ENCODE measurements at places on chromosomes 13 and 19.
A peak's percentile ranks its signal among the peaks of the same experiment; 100 is the strongest.

DNA sequence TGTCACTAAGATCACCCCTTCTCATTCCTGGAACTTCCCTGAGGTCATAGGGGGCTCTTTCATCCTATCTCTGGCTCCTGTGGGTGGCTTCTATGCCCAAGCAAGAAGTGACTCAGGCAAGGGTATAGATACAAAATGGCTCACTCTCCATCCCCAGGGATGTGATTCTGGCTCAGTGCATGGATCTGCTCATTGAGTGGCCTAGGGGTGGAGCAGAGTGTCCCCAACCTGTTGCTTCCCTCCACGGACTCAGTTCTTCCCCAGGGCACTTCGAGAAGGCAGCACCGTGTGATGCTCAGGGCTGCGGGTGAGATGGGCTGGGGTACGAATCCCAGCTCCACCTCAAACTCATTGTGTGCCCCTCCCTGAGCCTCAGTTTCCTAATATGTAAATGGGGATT is 136.4 kb downstream of the PTPRS start:
- DNase-seq: no peak

GRCh38 chr13:58239774-58240268 is 608.3 kb downstream of the PCDH17 start:
- DNase-seq: no peak

- no peak for DNase-seq
Measured at GRCh38 chr13:45255247-45255987, 54.6 kb upstream of the KCTD4 start.

- no peak for DNase-seq
Measured at GRCh38 chr19:19214159-19214490, 2.4 kb downstream of the NCAN start.

DNA sequence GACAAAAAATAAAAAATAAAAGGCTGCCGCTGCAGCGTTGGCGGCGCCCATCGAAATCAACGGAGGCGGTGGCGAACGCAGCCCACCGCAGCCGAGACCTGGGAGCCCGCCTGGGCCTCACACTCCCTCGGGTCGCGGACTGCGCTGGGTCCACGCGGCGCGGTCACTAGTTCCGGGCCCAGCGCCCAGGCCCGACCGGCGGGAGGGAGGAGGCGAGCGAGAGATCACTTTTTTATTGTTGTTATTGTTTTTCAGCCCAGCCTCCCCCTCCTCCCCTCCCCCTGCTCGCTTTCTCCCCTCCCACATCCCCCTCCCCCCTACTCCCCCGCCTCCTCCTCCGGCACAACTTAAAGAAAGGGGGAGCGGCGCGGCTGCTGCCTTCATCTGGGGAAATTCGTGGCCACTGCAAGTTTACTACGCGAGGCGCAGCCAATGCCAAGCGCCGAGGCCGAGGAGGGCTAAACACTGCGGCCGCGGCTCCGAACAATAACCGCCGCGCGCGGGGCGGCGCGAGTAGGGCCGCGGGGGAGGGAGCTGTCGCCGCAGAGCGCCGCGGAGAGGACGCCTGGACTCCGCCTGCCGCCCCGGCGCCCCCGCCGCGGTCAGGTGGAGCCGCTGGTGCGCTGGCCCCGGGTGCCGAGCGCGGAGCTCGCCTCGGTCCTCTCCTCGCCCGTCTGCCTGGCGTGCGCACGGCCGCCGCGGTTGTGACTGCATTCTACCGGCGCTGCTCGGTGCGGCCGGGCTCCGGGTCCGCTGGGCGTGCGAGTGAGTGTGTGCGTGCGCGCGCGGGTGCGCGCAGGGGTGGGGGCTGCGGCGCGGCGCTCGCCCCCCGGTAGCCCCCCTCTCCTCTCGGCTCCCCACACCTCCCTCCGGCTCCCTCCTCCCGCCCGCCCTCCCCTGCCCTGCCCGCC is 505 bp upstream of the ZIC2 start:
- DNase-seq: no peak

DNA sequence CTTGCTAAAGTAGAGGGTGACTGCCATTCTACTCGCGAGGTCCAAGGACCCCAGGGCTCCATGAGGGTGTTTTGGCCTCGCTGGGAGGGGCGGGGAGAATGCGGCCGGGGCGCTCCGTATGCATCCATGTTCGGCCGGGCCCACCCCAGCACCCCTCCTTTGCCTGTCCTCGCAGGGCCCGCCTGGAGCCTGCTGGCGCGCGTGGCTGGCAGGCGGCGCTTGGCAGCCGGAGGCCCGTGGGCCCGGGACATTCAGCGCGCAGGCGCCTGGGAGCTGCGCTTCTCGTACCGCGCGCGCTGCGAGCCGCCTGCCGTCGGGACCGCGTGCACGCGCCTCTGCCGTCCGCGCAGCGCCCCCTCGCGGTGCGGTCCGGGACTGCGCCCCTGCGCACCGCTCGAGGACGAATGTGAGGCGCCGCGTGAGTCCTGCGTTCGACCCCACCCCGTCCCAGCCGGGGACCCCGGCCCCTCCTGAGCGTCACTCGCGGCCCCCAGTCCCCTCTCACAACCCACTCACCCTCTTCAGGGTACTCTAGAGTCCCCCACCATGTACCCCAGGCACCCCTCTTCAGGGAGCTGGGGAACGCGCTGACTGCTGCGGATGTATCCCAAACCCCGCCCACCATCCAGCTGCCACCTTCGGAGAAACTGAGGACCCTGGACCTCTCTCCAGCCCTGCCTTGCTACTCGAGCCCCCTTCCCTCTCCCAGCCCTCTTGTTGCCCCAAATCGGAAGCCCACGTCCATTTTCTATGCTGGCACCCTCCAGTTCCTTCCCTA is 4.1 kb downstream of the DLL3 start:
- no peak for DNase-seq

DNA sequence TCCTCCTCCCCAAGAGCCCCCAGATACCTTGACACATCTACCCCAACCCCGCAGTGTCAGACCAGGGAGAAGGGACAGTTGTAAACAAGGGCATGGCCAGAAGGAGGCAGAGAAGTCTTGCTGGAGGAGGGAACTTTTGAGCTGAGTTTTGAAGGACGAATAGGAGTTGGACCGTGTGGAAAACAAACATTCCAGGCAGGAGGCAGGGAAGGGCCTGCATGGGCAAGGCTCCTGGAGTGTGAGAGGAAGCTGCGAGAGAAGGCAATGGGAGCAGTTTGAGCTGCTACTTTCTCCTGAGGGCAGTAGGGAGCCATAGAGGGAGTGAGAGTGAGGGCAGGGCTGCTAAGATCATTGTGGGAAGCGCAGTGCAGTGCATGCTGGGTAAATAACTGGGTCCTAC is 23.3 kb downstream of the IL12RB1 start:
- no peak for DNase-seq

DNA sequence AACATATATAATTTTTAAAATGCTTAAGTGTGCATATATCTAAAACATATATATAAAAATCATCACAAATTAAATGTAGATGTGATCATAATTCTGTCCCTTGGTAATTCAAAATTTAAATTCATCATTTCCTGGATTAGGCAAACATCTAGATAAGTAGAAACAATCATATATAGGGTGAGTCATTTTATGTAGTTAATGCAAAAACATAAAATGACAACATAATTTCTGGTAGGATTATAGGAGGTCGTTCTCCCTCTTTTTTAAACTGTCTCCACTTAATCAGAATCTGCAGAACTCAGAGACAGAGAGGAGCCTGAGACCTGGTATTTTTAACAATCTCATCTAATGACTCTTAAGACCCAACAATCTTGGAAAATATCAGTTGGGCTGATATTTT is 333.4 kb downstream of the KCTD12 start:
- no peak for DNase-seq

DNA sequence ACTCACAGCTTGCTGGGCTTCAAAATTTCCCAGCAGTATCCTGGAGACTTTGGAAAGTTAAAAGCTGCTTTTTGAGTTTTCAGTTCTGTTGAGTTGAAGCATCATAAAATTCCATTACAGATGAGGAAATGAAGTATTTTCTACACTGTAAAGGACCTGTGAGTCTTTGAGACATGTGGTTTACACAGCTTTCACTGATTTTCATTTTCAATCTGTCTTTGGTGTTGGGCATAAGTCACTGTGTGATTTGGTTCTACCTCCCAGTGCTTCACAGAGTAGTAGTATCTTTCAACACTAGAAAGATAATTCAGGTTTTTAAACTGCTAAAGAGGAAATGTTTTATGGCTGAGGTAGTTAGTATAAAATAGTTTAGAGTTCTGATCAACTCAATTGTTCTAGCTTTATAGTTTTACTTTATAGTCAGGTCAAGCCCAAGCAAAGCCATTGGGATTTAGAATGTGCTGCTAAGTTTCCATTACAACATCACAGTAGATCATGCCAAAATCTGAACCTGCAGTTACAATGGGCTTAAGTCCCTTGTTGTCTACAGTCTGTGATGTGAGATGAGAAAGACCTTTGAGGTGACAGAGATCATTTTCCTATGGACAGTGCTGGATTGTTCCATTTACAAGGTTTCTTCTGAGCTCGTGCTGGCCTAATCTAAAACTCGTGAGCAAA is 161.6 kb downstream of the FLT1 start:
- no peak for DNase-seq

GRCh38 chr19:19489804-19490204 is 25.5 kb downstream of the TSSK6 start:
- DNase-seq: no peak

- peak; percentile 47 for DNase-seq
Measured at GRCh38 chr19:5926641-5927440, 12.8 kb downstream of the CAPS start.

GRCh38 chr13:112444416-112445399 is 68.6 kb downstream of the SPACA7 start:
- no peak for DNase-seq

Measured in brain pericyte (primary cell).